ENCODE measurements at places on chromosomes 3 and 15. TPM values are rescaled to one million over a fixed set of nuclear protein-coding genes. Genes with fewer than 3 reads are reported as not detected.

The MNS1 gene
- 2.4 TPM for total RNA-seq

The TMCO5A gene
- total RNA-seq: not detected

The P2RY14 gene
- total RNA-seq: 0.08 TPM

The RBPMS2 gene
- total RNA-seq: 1.1 TPM

The LRRIQ4 gene
- not detected for total RNA-seq

The GYG1 gene
- total RNA-seq: 22.6 TPM

The RAMAC gene
- total RNA-seq: 12.7 TPM

The ADGRG7 gene
- total RNA-seq: not detected

DNA sequence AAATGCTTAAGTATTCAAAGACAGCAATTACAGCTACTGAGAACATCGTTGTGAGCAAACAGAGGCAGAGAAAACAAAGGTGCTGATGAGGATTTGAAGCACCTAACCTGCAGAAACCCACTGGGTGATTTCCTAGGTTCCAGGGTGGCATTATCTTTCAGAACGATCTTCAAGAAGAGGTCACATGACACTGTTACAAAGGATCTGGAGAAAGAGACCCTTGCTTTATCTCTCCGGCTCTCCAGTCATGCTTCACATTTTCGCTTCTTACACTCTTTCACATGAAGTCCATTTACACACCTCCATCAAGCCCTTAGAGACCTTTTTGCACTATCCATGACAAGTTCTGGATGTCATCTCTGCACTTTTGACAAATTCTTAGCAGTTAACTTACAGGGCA, 70.8 kb downstream of the GOLGA8B start:
- no peak for DNase-seq

DNA sequence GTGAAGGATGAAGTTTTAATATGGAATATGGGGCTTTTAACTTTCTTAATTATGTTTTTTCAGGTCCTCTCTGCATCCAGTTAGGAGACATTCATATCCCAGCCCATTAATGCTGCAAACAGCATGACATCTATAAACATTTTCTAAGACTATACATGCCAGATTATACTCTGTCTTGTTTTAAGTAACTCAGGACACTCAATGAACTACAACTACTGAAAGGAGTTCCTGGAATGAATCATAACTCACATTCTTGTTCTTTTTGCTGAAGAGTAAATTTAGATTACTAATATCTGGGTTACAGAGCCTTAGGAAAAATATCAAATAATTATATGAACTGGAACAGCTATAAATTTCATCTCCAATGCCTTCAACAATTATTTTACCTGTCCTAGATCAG, 167.4 kb downstream of the STAG1 start:
- no peak for DNase-seq

DNA sequence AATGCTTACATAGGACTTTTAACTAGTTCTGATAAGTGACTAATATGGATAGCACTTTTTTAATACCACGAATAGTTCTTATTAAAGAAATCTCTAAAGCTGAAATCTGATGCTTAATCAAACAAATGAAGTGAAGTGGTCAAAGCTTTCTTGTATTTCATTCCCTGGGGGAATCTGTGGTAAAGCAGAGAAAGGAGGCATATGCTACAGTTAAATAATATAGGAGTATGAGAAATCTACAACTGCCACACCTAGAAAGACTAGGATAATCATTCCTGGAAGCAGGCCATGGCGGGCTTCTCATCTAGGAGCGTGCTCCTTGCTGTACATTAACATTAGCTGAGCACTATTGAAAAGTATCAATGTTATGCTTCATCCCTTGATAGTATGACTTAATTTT, 835.7 kb downstream of the OTOL1 start:
- no peak for DNase-seq

DNA sequence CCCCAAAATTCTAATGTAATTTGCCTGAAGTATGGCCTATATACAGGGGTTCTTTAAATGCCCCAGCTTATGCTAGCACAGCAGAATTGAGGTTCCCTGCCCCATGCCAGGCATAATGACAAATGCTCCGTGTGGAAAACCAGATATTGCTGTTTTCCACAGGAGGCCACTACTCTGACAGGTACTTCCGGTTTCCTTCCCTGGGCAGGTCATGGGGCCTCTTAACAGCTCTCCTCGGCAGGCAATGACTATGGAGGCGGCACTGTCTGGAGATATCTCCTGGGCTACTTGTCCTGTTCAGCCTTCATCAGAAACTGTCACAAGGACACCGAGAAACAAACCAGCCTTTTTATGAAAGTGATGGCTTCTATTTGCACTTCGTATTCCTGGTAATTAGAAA, 54.8 kb downstream of the SLC7A14 start:
- DNase-seq: no peak

DNA sequence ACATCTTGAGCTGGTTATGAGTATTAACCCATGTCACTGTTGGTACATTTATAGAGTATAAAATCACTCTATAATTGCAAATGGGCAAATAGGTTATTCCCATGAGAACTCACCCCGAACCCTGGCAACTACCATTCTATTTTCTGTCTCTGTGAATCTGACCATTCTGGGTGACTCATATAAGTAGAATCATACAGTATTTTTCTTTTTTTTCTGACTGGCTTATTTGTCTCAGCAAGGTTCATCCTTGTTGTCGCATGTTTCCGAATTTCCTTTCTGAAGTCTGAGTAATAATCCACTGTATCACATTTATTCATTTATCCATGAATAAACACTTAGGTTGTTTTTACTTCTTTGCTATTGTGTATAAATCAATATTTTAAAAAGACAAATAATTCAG, 59.9 kb upstream of the CHRM5 start:
- no peak for DNase-seq

DNA sequence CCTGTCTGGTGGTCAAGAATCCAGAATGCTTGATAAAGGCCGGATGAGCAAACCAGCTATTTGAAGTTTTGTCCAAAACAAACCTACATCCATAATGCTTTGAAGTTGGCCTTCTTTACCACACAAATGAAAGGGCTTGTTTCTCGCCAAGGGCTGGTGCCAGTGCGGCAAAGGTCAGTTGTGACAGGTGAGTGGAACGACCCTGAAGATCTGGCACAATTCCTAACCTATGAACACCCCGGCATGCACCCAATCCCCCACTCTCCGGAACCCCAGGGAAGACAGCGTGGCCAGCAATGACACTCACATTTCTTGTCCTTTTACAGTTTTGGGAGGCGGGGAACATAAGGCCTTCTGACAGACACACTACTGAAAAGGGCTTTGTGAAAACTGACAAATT, 90.6 kb downstream of the ATP10A start:
- DNase-seq: no peak

DNA sequence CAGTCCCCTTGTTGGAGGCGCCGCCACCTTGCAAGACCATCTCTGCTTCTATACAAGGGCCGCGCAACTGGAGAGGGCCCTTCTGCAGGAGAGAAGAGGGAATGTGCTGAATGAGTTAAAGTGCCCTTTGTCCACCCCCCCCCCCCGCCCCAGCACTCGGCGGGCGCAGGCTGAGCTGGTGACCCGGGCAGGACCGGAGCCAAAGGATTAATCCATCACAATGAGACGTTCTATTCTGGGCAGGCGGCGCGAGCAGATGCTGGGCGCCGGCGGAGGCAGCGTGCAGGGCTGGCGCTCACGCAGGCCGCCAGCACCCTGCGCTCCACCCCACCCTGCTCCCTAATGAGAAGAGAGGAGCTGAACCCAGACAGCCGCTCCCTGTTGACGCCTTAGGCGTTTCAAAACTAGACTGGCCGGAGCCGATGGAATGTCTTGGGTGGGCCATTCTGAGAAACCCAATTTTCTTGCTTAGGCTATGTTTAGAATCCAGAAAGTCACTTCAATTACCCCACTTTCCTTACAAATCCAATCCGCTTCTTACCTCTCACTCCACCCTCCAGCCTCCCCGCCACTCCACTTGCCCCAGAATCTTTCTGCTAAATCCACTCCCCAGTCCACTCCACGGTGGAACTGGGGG, 32.9 kb downstream of the GJD2 start:
- peak; percentile 38 for DNase-seq

GRCh38 chr15:70916531-70916930, 23.9 kb downstream of the LRRC49 start:
- DNase-seq: no peak

GRCh38 chr3:103818398-103818797, 1383.6 kb downstream of the ZPLD1 start:
- DNase-seq: no peak

GRCh38 chr15:101522091-101522490, 32.6 kb upstream of the PCSK6 start:
- no peak for DNase-seq

DNA sequence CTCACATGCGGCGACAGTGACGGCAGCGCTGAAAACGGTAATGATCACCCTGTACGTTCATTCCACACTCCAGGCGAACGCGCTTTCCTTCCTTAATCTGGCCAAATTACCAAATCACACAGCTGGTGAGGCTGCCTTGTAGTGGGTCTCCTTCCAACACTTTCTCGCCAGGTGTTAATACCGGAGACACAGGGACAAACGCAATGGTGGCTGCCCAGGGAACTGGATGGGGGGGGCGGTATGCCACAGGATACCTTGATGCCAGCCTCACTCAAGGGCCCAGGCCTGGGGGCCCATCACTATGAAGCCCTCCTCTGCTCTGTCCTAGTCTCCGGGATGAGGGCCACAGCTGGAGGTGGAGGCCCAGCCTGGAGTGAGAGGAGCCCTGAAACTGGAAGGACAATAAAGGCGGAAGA, 1.4 kb upstream of the CAMK2N2 start:
- DNase-seq: no peak

DNA sequence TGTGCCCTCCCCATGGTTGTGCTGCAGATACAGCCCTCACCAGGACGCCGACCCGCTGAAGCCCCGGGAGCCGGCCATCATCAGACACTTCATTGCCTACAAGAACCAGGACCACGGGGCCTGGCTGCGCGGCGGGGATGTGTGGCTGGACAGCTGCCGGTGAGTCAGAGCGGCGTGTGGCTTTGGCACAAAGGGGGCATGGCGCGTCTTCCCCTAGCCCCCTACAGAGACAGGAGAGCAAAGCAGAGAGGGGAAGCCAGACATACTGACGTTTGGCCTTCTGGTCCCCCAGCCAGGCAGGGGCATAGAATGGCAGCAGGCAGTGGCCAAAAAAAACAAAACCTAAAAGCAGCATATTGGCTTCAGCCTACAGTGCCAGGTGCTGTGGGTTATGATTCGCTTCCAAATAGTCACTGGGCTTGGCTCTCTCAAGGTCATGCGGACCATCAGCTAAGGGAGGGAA, 64.0 kb downstream of the MESD start:
- no peak for DNase-seq

- DNase-seq: no peak
Observed at GRCh38 chr3:72635551-72635950, 212.7 kb downstream of the SHQ1 start.

DNA sequence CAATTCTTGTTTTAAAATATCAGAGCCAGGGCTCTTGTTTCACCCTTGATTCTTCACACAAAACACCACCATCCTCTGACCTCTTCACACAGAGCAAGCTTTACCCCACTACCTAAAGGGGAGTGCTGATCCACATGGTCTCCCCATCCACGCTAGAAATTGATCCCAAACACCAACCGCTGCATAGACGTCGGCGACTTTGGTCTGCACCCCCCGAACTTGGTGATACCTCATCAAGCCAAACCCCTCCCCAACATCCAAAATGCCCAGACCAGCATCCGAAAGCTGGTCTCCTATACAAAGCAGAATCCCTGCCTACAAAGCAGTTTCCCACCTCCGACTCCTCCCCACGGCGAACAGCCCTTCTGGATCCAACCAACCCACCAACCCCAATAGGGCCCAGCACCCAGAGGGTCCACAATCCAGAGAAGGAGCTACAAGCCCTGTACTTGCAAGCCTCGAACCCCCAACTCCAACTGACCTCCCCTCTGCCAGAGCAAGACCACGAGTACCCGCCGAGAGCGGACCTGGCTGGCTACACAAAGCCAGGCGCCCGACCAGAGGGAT, 25.8 kb upstream of the MTHFS start:
- DNase-seq: no peak

GRCh38 chr3:42094128-42094527, 3.0 kb downstream of the TRAK1 start:
- no peak for DNase-seq

GRCh38 chr15:92693691-92694331, 38.2 kb upstream of the FAM174B start:
- no peak for DNase-seq

DNA sequence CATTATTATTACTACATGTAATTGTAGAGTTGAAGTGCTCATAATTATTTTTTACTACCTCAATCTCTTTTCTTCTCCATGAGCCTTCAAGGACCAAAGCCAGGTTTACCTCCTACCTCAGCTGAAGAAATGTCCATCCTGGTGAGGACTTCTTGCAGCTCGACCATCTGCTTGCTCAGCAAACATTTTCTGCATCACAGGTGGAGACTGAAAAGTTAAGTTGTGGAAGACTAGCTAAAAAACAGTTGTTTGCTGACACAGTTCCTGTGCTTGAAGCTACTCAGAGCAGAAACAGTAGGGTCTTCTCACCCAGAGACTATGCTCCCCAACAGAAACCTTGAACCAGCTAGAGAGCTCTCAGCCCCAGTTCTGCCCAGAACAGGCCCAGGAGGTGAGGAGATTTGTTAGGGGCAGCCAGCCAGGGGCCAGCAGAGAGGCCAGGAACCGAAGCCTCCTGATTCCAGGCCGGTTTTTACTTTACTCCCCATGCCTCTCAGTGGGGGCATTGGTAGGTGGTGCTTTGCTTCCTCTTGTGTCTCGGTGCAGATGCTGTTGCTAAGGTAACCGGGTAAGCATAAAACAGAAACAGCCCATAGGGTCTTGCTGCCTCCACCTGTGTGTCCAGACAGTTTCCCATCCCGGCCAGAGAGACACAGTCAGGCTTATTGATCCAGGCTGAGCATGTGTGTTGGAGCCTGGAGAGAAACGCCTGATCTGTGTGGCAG, 54.9 kb downstream of the CCNL1 start:
- no peak for DNase-seq

DNA sequence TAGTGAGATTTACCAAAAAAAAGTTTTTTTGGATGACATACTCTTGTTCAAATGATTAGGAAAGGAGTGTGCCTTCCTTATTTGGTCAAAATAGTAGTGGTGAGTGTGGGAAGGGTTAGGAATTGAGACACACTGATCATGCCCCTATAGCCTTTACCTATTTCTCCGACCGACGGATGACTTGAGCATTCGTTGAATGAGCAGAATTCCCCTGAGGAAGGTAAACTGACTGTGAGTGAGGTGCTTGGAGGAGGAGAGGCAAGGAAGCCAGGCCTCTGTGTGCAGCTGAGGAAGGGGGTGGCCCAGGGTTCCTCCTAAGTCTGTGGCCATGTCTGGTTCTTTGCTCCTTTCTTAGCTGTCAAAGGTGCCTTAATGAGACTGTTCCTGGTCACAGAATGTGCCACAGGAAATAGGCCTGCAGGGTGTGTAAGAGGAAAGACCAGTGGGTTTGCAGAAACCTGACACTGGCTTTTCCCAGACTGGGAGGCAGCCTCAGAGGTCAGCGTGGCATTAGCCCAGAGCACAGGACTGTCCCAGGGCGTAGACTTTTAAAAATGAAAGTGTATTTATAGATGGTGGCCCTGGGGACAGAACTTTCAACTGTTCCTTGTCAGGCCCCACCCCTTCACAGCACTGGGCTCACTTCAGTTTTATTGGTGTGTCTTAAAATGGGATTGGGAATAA, 307.7 kb upstream of the C2CD4B start:
- no peak for DNase-seq

Measured in pancreas (tissue), 10 donors.